Thyroid gland (tissue), 4 donors: ENCODE measurements at places on chromosomes 11 and 22.

DNA sequence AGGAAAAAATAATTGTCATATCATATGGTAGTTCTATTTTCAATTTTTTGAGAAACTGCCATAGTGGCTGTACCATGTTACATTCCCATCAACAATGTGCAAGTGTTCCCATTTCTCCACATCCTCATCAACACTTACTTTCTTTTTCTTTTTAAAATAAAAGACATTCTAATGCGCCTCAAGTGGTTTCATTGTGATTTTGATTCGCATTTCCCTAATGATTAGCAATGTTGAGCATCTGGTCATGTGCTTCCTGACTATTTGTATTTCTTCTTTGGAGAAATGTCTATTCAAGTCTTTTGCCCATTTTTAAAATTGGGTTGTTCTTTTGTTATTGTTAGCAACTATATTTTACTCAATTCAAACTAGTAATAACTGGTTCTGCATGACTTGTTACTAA, 8.4 kb downstream of the MCHR1 start:
- no peak for DNase-seq

- no peak for DNase-seq
Observed at GRCh38 chr11:57359896-57360690, 20.9 kb downstream of the PRG3 start.

GRCh38 chr22:49449811-49450446, 377.7 kb downstream of the BRD1 start:
- no peak for DNase-seq

GRCh38 chr11:114956566-114956965, 278.2 kb downstream of the NXPE2 start:
- DNase-seq, result no peak

- DNase-seq, result no peak
Observed at GRCh38 chr11:85898456-85898855, 43.3 kb downstream of the CCDC83 start.

DNA sequence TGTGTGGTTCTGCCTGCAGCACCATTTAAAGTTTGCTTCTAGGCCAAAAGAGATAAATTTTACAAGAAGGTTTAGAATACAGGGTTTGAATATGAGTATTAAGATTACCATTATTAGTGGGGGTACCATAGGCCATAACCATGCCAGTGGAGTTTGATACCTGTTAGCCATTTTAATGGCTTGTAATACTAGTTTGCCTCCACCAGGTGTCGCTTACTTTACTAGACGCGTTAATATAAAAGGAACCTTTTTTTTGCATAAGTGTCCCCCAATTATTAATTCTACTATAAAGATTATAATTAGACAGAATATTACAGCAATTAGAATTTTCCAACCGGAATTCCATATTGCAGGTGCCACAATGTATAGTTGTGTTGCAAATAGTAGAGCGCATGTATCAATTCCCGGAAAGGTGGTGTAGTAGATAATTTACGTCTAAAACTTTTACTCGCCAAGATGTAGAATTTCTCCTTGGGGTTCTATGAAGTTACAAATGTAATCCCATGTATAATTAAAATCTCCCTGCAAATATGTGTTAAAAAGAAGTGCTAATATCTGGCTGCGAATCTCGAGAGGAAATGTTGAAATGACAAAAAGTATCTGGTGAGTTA, 16.1 kb downstream of the MS4A6E start:
- DNase-seq, result no peak

DNA sequence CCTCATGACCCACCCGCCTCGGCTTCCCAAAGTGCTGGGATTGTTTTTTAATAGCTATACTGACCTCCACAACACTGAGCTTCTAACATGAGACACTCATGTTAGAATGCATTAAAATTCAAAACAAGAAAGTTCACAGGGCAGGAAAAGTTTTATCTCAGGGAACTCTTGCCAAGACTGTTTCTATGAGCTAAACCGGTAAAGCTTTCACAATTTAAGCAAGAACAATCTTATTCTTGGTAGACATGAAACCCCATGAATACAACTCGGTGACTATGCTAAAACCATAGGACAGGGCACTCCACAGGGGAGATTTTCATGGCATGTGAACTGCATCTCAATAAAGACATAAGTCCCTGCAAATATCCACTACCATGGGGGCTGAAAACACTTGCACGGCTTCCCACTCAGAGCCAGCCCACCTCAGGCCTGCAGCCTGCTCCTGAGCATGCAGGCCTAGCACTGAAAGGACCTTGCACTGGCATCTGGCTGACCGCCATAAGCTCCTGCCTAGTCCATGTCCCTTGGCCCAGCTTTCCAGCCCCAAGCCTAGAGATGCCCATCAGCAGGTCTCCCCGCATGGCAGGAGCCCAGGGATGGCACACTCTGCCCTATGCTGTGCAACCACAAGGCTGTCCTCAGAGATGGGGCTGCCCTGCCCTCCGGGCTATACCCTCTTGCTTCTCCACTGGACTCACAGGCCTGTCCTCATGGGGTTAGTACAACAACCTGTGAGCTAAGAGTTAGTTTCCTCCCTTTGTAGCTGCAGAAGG, 58.4 kb downstream of the DGCR2 start:
- no peak for DNase-seq

DNA sequence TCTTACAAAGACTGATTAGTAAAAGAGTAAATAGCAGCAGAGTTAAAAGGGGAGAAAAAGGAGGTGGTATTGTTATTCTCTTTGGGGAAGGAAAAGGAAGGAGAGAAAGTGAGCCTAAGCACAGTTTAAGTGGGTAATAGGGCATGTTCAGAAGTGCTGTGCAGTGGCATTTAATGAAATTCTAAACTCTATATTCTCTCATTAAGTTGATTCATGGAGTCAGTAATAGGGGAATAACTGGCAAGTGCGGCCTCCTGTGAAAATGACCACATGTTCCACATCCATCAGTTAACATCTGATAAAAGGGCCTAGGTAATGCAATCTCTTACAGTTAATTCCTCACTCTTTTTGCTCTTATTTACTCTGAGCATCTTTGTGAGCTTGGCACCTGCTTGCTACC, 516.7 kb downstream of the JRKL start:
- no peak for DNase-seq

DNA sequence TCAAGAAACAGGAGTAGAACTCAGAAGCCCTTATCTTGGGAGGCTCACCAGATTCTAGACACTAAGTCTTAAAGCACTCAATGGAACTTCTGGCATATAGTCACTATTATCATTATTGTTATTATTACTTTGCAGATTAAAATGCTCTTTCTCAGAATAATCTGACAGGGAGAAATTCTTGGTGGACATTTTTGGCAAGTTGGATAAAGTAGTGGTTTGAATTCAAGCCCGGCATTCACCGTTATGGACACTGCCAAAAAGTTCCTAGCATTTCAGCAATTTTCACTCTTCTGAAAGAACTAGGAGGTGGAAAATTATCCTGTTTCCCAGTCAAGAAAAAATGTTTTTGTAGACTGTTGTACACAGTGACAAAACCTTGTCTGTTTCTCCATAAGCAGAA, 179.6 kb upstream of the ISX start:
- no peak for DNase-seq

- no peak for DNase-seq
Observed at GRCh38 chr11:112050721-112051120, 23.1 kb downstream of the PIH1D2 start.

GRCh38 chr11:62925745-62926679, 4.8 kb upstream of the CHRM1 start:
- DNase-seq, result no peak

GRCh38 chr11:2797741-2798361, 87.7 kb downstream of the CDKN1C start:
- no peak for DNase-seq

- no peak for DNase-seq
Observed at GRCh38 chr11:45730014-45730413, 64.6 kb upstream of the CHST1 start.

- peak; percentile 76 for DNase-seq
Observed at GRCh38 chr22:20456064-20456721, 18.6 kb upstream of the SCARF2 start.

DNA sequence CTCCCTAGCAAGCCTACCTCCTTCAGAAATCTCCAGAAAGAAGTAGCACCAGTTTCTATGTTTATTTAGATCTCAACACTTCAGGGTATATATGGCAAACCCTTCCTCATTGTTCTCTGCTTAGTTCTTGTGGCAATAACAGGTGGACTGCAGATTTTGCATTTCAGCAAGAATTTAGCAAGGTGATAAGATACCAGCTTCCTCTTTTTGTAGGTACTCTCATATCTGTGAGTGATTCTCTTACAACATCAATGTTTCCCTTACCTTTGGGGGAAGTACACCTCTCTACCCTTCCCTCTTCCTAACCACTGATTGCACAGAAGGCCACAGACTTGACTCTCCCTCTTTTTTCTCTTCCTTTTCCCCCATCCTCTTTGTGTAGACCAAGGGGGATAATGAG, 230.9 kb upstream of the SESN3 start:
- DNase-seq, result no peak

DNA sequence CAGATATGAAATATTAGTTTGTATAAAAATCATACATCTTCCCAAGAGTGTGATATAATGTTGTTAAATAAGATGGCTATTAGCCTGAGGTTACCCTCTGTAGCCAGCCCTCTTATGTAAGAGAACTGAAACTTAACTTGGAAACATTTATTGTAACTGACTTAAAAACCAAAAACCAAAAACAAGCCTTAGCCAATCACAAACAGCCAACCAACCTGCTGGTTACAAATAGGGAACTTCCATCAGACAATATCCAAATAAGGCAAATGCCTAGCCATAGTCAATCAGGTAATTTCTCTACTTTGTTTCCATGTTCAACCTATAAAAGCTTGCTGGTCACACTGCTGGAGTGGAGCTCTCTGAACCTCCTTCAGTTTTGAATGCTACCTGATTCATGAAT, 14.1 kb downstream of the KBTBD3 start:
- no peak for DNase-seq
